ENCODE measurements at places on chromosomes 1 and 21.

GRCh38 chr1:157193702-157194391 lies 55.7 kb upstream of the ETV3 start:
- peak; percentile 80 for DNase-seq

GRCh38 chr1:150810958-150811659 lies 3.0 kb upstream of the CTSK start:
- DNase-seq, result no peak

- DNase-seq, result no peak
These were observed 29.1 kb upstream of the SOAT1 start for GRCh38 chr1:179264507-179264906.

GRCh38 chr1:58304346-58304975 lies 242.1 kb downstream of the OMA1 start:
- no peak for DNase-seq

DNA sequence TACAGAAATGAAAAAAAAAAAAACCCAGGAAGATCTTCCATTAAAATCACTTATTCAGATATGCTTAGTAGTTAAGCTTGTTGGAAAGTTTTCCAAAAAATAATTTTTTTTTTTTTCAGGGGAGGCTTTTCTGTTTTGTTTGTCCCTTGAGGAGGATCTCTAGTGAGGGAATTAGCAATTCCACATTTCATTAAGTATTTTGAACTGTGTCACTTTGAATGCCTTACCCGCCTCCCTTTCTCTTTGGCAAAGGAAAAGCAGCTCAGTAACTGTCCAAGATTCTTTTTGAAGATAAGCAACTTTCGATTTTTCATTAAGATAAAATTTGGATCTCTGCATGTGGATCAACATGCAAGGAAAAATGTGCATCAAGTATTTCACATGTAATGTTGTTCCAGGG lies 1.8 kb downstream of the NTNG1 start:
- no peak for DNase-seq

GRCh38 chr1:33342041-33342723 lies 21.3 kb upstream of the A3GALT2 start:
- DNase-seq, result peak; percentile 94

DNA sequence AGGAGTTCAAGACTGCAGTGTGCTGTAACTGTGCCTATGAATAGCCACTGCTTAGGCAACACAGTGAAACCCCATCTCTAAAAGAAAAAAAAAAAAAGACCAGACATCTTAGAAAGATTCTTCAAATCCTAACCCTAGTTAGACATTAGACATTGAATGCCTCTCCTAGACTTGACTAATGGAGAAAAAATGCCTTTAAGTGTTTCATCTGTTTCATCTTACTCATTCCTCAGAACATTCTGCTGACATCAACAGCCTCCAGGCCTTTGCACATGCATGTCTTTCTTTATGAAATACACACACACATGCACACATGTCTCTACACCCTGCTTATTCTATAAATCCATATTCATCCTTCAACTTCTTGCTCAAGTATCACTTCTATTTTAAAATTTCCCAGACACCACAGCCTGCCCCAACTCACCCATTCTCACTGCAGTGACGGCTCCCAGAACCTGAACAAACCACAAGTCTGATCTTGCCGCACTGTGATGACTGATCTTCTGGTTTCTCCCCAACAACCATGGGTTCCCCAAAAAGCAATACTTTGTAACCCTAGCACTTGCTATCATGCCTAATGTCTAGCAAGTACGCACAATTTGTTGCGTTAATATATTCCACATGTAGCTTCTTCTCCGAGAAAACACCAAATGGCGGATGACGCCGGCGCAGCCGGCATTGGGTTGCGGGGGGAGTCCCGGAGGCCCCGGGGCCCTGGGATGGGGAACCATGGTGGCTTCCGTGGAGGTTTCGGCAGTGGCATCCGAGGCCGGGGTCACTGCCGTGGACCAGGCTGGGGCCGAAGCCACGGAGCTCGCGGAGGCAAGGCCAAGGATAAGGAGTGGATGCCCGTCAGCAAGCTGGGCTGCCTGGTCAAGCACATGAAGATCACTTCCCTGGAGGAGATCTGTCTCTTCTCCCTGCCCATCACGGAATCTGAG lies 37.4 kb downstream of the LRRC52 start:
- DNase-seq, result no peak
